ENCODE measurements at places on chromosomes 4 and X. TPM values are rescaled to one million over a fixed set of nuclear protein-coding genes. Genes with fewer than 3 reads are reported as not detected.

Gene XK
- 1.3 TPM for total RNA-seq

DNA sequence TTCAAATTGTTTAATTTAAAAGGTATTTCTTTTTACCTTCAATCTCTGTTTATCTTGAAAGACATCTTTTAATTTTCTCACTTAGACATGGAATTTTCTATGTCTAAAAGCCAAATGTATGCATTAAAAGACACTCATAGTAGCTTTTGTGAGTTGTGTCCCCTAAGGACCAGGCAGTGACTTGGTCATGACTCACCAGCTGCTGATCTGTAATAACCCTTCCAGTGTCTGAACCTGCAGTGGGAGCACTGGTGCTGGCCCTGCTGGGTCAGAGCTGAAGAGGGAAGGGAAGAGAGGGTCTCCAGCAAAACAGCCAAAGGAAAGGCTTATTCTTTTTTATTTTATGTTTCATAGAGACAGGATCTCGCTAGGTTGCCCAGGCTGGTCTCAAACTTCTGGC is 31.1 kb upstream of the SH3D19 start:
- H3K27ac ChIP-seq: no peak overlapping the region
- no peak overlapping the region for H3K4me3 ChIP-seq
- no peaks in the 10 kb centered on the region for H3K36me3 ChIP-seq
- no peaks in the 10 kb centered on the region for H3K27me3 ChIP-seq

Gene RHOXF2
- not detected for total RNA-seq

- H3K27ac ChIP-seq: no peak overlapping the region
- no peak overlapping the region for H3K4me3 ChIP-seq
- no peaks in the 10 kb centered on the region for H3K4me1 ChIP-seq
- no peaks in the 10 kb centered on the region for H3K27me3 ChIP-seq
Observed at GRCh38 chr4:151429957-151430570, 21.1 kb downstream of the FHIP1A start.

- no peaks in the 10 kb centered on the region for H3K36me3 ChIP-seq
- H3K4me3 ChIP-seq: no peak overlapping the region
- H3K4me1 ChIP-seq: no peaks in the 10 kb centered on the region
- DNase-seq: no peak
Observed at GRCh38 chr4:187632260-187632995, 363.1 kb upstream of the ZFP42 start.

Gene GRIA3
- not detected for total RNA-seq
